IMR-90 (cell line): ENCODE measurements at places on chromosomes 2 and 18. TPM values are rescaled to one million over a fixed set of nuclear protein-coding genes. Genes with fewer than 3 reads are reported as not detected.

OR6B2 gene
- total RNA-seq: not detected in 2 replicates

GRCh38 chr18:54203914-54204313 lies 20.6 kb downstream of the MBD2 start:
- no peak for DNase-seq

OTOF gene
- not detected in 2 replicates for total RNA-seq

- DNase-seq: no peak
These were observed 132.8 kb upstream of the NCK2 start for GRCh38 chr2:105611811-105612424.

GRCh38 chr2:192500550-192501200 lies 305.9 kb upstream of the TMEFF2 start:
- DNase-seq: peak; percentile 50

SERPINB11 gene
- 0.18 TPM in 1 of 2 replicates, not detected in the other for total RNA-seq

ALPI gene
- not detected in 2 replicates for total RNA-seq

GRCh38 chr2:216714376-216714775 lies 19.0 kb upstream of the IGFBP5 start:
- DNase-seq: peak; percentile 71

DNA sequence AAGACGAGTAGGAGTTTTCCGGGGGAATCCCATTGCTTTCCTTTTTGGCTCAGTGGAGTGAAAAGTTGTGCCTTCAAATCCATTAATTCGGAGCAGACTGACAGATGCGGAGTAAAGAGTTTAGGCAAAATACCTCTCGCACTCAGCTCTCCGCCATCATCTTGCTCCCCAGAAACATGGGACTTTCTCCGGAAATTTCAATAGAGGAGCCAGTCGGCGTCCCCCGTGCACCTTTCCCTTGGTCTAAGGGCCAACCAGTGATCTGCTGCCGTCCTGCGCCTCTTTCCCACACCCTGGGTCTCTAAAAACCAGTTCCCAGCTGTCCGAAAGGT lies 318 bp downstream of the TYW5 start:
- DNase-seq: no peak

DNA sequence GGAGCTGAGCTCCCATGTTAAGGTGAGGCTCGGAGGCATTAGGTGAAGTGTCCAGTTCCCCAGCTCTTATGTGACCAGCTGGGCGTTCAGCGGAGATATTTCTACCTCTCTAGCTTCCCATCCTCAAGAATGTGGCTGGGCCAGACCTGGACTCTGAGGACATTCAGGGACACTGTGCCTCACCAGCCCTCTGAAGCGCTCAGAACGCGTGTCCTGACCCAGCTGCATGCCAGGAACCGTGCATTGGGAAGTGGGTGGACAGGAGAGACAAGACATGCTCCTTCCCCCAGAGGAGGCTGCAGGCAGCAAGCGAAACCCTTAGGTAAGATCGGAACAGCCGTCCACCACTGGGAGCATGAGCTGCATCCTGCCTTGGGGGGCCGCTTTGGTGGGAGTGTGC lies 38.0 kb upstream of the GPAT2 start:
- no peak for DNase-seq

XDH gene
- total RNA-seq: 0.83 and 1.1 TPM in 2 replicates

HOXD9 gene
- not detected in 2 replicates for total RNA-seq

HOXD11 gene
- not detected in 2 replicates for total RNA-seq

DNA sequence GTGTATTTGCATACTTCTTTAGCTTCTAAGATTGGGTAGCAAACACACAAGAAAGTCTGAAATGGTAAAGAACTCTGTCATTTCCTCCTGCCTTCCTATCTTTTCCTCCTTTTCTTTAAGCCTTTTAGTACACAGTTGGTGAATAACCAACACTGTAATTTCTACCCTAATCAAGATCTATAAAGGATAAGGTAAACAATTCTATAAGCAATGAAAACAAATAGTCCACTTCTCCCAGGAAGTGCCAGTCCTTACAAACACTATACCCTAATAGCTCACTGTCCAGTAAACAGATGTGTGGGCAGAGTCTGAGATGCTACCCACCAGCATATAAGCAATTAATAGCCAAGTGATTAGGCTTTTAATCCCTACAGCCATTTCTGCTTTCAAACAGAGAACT lies 81.0 kb upstream of the TFCP2L1 start:
- DNase-seq: no peak

STAT4 gene
- 0.28 and 0.36 TPM in 2 replicates for total RNA-seq

GRCh38 chr2:10721396-10722251 lies at the start of gene ATP6V1C2:
TSS of gene ATP6V1C2 (plus strand) at chr2:10721630. CDS start at chr2:10722850, 1,220 bp downstream.
- DNase-seq: no peak

DNA sequence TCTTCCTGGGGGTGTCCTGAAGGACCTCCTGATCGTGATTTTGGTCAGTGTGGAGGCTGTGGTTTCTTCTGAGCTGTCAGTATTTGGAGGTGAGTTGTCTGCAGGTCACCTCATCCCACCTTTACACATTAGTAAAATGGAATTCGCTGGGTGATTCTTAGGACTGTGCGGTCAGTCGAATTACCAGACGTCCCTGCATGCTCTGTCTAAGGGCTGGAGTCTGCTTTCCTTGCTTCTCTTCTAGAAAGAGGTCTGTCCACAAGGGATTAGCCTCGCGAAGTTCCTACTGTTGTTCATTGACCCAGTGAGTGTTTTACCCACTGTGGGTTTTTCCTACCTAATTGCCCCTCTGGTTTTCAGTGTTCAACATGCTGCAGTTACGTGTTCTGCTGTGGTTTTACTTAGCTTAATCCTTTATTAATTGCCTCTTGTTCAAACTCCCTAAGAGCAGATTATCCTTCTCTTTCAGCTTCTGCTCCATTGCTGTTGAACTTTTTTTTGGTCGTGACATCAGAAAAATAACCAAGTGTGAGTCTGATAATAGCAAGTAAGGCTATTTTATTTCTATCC lies 183.4 kb downstream of the NEDD4L start:
- no peak for DNase-seq
